ENCODE measurements at places on chromosomes 3 and 15.

- no peak for DNase-seq
These were observed 223.9 kb downstream of the RYR3 start for GRCh38 chr15:33534642-33535041.

GRCh38 chr15:46344915-46345314 is 710.1 kb downstream of the SQOR start:
- DNase-seq: no peak

GRCh38 chr3:81863756-81864155 is 102.3 kb upstream of the GBE1 start:
- DNase-seq: no peak

DNA sequence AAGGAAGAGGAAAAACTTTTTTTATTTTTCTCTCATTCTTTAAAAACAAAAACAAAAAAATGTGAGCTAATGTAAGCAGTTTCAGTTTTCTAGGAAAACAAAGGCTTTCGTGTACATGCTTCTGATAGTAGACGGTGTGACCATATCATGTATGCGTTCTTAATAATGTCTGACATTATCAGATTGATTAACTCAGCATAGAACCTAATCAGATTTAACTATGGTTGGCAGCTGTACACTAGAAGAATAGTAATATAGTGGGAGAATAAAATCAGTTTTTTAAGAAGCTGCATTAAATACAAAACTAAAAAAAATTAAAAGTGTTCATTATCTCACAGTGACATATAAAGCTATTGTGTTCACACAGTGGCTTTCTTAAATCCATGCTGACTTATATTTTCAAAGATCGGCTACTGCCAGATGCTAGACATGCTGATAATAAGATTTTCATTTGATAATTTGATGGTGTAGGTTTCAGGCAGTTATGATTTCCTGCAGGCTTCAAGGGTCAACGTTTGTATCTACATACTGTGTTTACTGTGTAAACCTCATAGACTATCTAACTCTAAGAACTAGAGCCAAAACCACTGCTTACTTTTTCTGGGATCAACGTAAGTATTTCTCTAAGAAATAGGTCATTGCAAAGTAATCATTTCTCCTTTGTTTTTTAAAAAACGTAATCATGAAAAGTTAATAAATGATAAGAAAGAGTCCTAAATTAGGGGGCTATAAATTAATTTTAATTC is 74.0 kb downstream of the UBE2E2 start:
- DNase-seq: no peak

- DNase-seq: no peak
These were observed 70.0 kb upstream of the LIMD1 start for GRCh38 chr3:45524565-45524964.

DNA sequence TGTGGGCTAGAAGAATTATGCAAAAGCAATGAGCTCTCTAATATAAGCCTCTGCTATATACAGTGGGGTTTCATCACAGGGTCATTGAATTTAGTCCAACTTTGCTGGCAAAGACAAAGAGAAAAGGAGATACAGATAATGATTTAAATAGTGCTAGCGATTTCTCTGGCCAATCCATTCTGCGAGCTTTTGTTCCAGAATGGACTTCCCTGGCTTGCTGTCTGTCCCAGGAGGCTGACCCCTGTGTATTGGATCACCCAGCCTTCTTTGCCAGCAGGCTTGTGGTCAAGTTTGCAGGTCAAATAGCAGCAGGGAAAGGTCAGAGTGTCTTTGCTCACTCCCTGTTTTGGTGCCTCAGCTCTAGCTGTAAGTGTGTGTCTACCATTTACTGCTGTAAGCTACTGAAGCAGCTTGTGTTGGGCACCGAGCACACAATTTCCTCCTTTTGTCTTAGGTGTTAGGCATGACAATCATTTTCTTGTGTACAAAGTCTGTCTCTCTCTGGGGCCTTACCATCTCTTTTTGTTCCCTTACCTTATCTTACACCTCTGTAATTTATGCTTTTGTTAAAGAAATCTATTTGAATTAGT is 55.7 kb downstream of the UNC13C start:
- DNase-seq: no peak

DNA sequence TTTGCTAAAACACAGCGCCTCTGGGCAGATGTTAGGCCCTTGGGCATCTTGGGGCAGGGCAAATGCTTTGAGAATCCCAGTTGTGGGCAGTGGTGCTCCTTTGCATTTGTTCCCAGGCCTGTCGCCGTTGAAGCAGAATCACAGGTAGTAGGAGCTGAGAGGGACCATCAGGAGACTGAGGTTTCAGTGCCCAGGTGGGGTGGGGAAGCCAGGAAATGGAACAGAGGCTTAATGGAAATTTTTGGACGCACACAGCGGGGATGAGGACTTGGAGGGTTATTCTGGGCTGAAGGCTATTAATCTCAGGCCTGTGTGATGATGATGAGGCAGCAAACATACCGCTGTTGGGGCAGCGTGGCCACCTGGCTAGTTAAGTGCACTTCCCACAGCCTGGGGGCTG is 99.5 kb downstream of the SV2B start:
- no peak for DNase-seq

- DNase-seq: no peak
These were observed 112.3 kb downstream of the CDIN1 start for GRCh38 chr15:36691579-36692357.

DNA sequence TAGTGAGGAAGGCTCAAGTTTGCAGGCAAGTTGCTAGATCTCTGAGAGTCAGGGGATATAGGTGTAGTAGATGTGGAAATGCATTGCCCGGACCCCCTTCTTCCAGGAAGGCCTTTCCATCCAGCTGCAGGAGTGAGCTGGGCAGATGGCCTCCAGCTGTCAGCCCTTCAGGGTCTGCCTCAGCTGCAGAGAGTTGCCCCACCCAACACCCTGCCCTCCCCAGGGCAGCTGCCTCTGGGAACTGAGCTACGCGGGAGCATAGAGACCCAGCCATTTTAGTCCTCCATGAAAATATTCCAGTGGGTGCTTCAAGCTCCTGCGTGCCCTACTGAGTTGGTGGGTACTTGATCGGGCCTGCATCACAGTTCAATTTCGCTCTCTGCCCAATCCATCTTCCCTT is 29.6 kb downstream of the SPG21 start:
- no peak for DNase-seq

- DNase-seq: no peak
These were observed 161.0 kb upstream of the FEZF2 start for GRCh38 chr3:62534326-62534725.
